SK-MEL-5 (cell line): ENCODE measurements at places on chromosomes 5 and 9. TPM values are rescaled to one million over a fixed set of nuclear protein-coding genes. Genes with fewer than 3 reads are reported as not detected.
A peak's percentile ranks its signal among the peaks of the same experiment; 100 is the strongest.

DNA sequence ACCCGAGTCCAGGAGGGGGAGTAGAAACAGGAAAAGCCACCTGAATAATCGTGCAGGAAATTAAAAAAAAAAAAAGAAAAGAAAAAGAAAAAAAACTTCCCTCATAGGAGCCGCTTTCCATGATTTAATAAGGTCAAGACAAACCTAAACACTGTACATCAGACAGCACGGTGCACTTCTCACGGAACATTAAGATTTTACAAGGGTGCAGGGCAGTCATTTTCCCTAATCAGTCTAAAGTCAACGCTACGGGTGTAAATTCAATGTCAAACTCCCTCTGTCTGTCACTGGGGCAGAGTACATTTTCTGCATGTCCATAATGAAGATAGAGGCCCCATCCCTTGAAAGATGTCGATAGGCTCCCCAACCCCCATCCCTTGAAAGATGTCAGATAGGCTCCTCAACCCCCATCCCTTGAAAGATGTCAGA lies 139.7 kb downstream of the TSSK1B start:
- peak; percentile 7 for DNase-seq

Gene SKIC3
- total RNA-seq: 78.1 and 87.3 TPM in 2 replicates

DNA sequence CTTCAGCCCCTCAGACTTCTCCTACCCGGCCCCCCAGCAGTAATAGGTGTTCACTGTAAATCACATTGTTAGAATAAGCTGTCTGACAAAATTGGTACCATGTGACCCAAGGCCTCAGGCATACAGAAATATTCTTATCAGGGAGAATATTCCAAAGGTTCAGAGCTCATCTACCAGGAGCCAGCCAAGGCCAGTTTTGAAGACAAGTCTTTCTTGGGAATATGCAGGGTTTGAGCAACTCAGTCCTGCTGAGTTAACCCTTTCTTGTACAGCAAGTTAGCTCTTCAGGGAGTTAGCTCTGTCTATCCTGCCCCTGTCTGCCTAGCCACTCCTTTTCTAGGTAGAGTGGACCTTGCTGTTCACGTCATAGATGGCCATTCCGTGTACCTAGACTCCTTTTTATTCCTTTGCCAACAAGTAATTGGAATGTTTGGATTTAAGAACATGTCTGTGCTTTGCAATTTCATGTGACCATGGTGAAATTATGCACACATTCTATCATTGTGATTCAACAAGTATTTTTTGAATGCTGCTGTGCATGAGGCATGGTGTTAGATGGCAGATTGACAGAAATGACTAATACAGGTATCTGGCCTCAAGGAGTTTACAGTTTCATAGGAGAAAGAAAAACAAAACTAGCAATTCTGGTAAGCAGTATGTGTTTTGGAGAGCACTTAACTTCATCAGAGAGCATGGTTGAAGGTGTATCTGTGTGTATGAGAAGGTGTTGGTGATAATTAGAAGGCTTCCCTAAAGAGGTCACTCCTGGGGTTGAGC lies 22.6 kb downstream of the TGFBR1 start:
- DNase-seq: no peak

Gene KCNV2
- total RNA-seq: not detected in 2 replicates

Gene TRAF1
- 0.32 and 0.51 TPM in 2 replicates for total RNA-seq

Gene SARDH
- 0.61 and 0.88 TPM in 2 replicates for total RNA-seq

Gene GPRIN1
- 4.1 and 5.0 TPM in 2 replicates for total RNA-seq

Gene ELL2
- total RNA-seq: 9.6 and 11.2 TPM in 2 replicates

- DNase-seq: no peak
These were observed 473.8 kb upstream of the PTPRD start for GRCh38 chr9:11086561-11086960.

Gene MEIKIN
- total RNA-seq: not detected in 2 replicates
